ENCODE measurements at places on chromosomes 7 and 10.

DNA sequence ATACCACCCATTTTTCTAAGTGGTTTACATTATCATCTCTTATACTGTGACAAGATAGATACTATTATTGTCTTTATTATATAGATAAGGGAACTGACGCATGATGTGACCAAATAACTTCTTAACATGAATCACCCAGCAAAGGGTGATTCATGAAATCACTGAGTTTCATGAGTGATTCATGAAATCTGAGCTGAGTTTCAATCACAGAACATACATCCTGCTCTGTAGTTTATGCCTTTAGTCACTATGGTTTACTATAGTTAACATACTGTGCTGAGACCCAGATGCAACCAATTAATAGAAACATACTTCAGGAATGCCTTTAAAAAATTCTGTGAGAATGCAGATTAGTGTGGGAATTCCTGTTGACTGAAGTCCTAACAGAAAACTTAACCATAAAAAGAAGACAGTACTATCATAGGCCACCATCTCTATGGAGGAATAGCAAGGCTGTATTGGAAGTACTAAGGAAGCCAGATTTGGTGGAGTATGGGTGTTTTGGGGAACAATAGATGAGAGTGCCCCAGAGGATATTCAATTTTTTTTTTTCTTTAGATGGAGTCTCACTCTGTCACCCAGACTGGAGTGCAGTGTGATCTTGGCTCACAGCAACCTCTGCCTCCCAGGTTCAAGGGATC, 43.1 kb upstream of the SEMA3A start:
- DNase-seq, result no peak

DNA sequence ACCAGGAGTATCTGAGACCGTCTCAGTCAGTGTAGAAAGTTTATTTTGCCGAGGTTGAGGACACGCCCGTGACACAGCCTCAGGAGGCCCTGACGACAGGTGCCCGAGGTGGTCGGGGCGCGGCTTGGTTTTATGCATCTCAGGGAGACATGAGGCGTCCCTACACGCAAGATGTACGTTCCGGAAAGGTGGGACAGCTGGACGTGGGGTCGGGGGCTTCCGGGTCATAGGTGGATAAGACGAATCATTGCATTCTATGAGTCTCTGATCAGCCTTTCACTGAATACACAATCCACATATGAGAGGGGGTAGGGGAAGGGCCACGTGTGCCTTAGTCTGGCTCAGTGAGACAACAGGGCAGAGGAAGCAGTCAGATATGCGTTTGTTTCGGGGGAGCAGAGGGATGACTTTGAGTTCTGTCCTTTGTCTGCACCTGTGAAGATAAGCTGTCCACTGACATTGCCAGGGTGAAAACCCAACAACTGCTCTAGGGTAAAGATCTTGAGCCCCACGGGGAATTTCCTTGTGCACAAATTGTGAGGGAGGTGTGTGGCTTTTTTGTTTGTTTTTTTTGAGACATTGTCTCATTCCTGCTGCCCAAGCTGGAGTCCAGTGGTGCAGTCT, 66.2 kb downstream of the DNAJB6 start:
- DNase-seq, result no peak

DNA sequence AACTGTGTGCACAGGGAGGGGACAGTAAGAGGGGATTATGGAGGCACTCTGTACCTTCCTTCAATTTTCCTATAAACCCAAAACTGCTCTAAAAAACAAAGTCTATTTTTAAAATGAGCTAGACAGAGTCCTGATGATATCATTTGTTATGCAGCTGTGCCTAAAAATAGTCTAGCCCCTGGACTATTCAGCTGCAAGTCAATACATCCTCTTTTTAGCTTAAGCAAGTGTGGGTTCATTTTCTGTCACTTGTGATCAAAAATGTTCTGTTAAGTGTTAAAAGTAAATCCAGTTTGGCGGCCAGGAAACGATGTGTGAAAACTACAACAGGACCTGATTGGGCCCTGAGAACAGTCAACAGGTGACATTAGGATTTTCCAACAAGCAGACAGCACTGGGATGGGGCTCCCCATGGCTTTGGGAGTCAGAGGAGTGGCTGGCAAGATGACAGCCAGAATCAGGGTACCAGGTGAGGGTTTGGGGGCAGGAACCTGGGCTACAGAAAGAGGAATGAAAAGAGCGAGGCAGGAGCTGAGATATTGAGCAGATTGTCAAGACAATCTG, 33.9 kb downstream of the FAM107B start:
- DNase-seq, result no peak

- no peak for DNase-seq
Observed at GRCh38 chr10:12194752-12195271, 879 bp downstream of the NUDT5 start.

GRCh38 chr7:134931487-134931886, 54.8 kb upstream of the AGBL3 start:
- no peak for DNase-seq

DNA sequence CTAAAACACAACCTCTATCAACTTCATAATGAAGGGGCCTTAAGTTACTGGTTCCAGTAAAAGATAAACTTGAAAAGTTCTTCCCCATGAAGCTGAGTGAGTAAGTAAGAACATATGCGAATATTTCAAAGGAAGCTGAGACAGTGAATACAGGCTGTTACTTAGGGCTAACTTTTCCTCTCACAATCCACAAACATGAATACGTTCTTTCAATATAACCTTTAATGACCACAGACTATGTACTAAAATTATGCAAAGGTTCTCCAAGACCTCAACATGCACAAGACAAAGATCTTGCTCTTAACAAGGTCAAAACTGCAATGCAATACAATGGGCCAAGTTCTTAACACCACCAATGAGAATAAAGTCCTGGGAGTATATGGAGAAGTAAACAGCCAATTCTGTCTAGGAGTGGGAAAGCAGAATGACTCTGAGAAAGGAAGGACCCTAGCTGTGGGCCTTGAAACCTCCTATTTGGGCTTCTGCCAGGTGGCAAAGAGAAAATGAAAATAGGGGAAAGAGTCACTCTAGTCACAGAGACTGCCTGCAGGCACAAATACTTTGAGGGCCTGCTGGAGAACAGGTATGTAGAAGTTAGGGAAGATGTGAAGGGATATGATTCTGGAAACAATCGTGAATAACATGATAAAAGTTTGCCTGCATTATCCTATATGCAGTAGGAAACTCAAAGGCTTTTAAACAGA, 43.7 kb downstream of the OSBPL3 start:
- DNase-seq, result no peak

DNA sequence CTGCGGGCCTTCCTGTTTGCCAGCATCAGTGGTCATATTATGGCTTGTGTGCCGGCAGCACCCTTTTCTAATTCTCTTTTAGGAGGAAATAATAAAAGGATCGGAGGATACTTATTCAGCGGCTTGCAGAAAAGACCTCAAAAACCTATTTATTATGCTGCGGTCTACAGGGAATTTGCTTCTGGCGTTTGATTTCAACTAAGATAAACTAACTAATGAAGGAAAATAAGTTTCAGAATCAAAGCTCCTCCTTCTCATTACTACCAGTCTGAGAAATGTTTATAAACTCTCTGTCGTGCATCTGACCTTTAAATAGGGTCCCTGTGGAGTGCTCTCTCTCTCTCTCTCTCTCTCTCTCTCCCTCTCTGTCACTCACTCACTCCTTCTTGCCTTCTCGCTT, 335.0 kb upstream of the GLI3 start:
- no peak for DNase-seq

DNA sequence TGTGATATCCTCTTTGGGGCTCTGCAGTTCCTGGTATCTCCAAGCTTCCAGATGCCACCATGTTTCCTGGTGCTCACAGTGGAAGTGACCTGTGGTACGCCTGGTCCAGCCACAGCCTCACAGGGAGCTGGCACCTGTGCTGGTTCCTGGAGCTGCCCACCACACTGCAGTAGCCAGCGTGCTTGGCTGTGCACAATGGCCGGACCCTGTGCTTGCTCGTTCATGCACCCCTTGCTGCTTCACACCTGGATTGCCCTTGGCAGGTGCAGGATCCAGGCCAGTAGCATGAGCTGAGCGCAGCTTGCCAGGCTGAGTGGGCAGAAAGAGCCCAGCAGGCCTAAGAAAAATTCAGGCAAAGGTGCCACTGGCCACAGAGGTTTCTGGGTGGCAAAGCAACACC, 11.4 kb upstream of the ECHDC3 start:
- no peak for DNase-seq

- DNase-seq, result no peak
Observed at GRCh38 chr7:146002431-146003078, 114.0 kb upstream of the CNTNAP2 start.

GRCh38 chr10:99782447-99783286, at the start of gene ABCC2:
Gene ABCC2, plus strand, starts transcription at chr10:99782640. Its CDS starts 205 bp downstream, at chr10:99782845.
- DNase-seq, result no peak

DNA sequence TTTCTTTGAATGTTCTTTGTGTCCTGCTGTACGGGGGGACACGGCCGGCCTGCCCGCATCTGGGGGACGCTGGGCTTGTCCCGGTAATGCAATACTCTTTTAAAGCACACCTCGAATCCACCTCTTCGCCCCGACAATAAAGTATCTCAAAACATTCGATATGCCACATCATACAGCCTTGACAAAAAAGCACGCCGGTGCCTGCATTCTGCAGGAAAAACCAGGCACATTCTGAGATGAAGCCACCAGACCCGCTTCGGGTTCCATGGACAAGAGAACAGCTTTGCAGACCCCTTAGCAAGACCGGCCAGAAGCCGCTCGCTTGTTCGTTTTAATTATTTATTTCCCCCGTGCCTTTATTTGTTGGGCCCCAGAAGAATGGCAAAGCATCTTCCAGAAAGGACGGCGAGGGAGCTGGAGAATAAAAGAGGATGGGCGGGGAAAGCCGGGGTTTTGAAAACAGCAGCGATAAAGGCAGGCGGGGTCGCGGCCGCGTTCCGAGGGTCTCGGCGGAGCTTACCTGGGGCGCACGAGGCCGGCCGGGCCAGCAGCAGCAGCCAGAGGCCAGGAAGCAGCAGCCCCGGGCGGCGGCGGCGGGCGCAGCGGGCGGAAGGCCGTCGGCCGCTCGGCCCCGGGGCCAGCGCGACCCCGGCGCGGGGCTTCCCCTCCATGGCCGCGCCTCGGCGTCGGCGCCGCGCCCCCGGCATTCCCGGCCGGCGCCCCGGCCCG, 462 bp downstream of the KIAA1549 start:
- DNase-seq, result peak; percentile 18

DNA sequence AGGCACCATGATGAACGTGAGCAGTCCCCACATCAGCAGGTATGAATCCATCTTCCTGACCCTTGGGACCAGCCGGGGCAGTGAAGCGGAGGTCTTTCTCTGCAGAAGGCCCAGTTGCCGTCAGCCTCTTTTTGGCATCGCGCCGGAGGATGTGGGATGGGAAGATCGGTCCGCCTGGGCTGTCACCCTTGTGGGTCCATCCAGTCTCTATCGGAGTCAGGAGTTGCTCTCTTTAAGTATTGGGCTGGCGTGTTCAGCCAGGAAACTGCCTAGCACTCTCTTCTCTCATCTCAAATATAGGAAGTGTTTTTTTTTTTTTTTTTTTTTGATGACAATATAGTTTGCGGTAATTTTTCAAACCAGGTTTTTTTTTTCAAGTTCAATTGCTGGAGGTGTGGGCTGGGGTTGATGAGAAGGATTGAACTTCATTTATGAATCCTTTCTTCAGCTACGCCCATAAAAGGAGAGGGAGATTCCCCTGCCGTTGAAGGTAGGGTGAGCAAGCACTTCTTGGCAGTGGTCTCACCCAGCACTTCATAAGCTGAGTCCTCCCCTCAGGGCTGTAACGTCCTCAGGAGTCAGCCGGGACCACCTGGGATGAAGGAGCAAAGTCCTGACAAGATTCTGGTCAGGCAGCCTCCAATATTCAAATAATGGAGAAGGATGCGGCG, at the start of gene IL2RA:
Gene IL2RA (minus strand): TSS at position 267 of the 671 bp plus-strand sequence. CDS start 216 bp downstream, at position 51.
- DNase-seq, result no peak

DNA sequence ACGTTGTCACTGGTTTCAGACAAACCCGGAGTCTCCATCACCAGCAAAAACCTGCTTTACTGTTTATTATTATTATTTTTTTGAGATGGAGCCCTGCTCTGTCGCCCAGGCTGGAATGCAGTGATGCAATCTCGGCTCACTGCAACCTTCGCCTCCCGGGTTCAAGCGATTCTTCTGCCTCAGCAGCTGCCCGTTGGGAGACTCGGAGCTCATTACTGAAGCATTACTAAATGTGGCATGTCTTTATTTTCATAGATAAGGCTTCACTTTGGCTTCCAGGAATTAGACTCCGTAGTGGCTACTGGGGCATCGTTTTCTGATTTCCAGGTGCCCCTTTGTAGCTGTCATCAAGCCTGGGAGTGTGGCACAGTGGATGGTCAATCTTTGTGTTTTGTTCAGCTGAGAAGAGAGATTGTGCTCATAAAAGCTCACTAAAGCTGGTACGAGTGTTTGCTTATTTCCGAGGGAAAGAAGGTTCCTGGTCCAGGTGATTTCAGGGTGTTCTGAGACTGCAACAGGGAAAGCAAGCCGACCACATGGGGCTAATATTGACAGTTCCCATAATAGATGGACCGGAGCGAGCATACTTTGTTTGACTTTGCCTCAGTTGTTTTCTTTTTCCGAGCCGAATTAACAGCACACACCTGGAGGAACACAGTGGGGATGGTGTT, 163.1 kb downstream of the CAMK1D start:
- no peak for DNase-seq

GRCh38 chr10:3048119-3049019, 19.0 kb upstream of the PFKP start:
- no peak for DNase-seq

GRCh38 chr10:90592638-90593302, 265.1 kb downstream of the HTR7 start:
- DNase-seq, result peak; percentile 31

DNA sequence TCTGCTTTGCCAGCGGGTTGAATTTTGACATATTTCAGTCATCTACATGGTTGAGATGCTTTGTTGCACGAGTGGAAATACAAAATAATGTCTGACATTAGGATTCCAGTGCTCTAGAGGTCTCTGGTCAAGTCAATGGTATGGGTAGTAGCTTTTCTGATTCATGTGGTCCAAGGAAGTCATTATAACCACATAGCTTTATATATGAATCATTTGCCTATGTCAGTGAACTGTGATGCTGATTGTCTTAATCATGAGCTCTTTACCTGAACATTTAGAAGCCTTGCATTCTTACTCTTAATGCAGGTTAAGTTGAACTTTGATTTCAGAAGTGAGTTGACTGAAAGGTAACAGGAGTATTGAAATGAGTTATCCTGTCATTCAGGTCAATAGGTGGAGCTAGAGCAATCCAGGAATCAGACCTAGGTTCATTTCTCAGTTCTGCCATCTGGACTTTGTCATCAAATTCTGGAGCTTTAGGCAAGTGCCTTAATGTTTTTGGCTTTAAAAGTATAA, 3.3 kb downstream of the MAPK8 start:
- no peak for DNase-seq

- DNase-seq, result no peak
Observed at GRCh38 chr7:104288137-104288536, 40.3 kb upstream of the LHFPL3 start.

GRCh38 chr10:97943294-97943693, 87.1 kb downstream of the CRTAC1 start:
- no peak for DNase-seq

- no peak for DNase-seq
Observed at GRCh38 chr7:67588631-67589030, 592.0 kb downstream of the TYW1 start.

Data from NCI-H1092 (cell line).